ENCODE measurements at places on chromosomes 7 and 10. TPM values are rescaled to one million over a fixed set of nuclear protein-coding genes. Genes with fewer than 3 reads are reported as not detected.

DNA sequence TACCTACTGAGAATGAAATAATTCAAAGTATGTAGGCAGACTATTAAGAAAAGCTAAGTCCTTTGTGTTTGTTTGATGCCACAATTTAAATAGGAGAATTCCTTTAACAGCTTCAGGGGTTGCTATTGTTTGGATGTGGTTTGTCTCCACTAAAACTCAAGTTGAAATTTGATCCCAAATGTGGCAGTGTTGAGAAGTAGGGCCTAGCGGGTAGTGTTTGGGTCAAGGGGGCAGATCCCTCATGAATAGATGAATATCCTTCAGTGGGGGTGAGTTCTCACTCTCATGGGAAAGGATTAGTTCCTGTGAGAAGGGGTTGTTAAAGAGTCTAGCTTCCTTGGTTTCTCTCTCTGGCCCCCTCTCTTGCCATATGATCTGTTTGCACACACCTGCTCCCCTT lies 97.0 kb downstream of the HGF start:
- no peak for DNase-seq

The AKR1C1 gene
- 5.4 TPM for total RNA-seq

The ANXA8 gene
- 9.3 TPM for total RNA-seq

DNA sequence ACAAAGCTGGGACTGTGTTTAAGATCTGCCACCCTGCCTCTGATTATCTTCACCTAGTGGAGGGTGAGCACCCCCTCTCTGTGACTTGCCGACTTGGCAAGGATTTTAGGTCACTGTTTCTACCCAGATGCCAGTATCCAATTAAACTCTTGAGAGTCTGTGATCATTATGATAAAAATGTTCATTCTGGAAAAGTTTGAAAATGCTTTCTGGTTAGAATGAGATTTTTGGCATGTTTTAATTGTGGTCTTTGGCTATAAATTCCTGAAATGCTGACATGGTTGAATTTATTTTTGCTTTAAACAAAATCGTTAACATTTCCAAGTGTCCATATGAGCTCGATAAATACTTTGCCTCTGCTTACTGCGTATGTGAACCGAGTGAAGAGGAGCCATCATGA lies 221.4 kb downstream of the BICC1 start:
- DNase-seq, result no peak

DNA sequence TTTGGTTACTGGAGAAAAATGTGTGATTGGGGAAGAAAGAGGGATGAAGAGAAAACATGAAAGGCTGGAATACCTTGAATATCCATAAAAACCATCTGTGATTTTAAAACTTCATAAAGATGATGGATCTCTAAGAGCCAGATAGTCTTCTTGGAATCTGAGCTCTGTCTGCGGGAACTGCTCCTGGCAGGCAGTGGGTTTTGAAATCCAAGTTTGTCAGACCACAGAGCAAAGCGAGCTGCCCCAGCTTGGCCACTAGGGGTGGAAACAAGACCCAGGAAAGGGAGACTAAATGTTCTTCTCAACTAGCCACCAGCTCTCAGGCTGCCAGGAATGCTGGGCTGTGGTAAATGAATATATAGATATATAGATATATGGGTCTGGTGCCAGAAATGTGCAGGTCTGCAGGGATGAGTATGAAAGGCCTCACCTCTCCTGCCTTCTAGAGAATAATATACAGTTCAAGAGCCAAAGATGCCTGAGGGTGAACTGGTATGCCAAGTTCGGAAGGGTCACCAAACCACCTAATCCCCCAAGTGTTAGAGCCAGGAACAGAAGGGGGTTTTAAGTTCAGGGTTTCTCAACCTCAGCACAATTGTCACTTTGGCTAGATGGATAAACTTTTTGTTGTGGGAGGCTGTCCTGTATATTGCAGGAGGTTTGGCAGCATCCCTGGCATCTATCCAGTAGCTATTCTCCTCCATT lies 208.8 kb downstream of the KCNMA1 start:
- DNase-seq, result peak; percentile 70
